ENCODE measurements at places on chromosomes 13 and 19. TPM values are rescaled to one million over a fixed set of nuclear protein-coding genes. Genes with fewer than 3 reads are reported as not detected.

- peak; percentile 23 for DNase-seq
These were observed 70.7 kb downstream of the EPS15L1 start for GRCh38 chr19:16400911-16401591.

DNA sequence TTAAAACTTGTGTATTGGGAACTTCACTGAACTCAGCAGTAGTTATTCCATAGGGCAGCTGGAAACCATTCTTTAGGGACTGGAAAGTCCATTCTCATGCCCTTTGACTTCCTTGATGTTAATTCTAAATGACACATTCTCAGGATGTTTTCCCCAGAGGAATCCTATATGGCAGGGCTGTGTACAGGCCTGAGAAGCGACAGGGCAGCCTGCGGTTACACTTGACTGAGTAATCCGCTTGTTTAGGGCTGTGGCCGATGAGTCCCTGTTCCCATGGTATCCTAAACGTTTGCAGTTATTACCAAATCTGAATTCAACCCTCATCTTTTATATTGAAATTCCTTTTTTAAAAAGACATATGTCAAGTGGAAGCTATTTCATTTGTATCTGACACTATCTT lies 83.5 kb downstream of the COL4A2 start:
- no peak for DNase-seq

GRCh38 chr13:65650321-65650720 lies 1579.8 kb downstream of the PCDH9 start:
- DNase-seq = no peak

The RETN gene
- not detected for total RNA-seq
